Fibroblast of lung (primary cell): ENCODE measurements at places on chromosomes 1 and 21. TPM values are rescaled to one million over a fixed set of nuclear protein-coding genes. Genes with fewer than 3 reads are reported as not detected.

The SHE gene
- under 0.01 TPM in 1 of 2 replicates, not detected in the other for total RNA-seq

The COL9A2 gene
- 2.1 and 2.8 TPM in 2 replicates for total RNA-seq

- DNase-seq: no peak
These were observed 42.0 kb upstream of the MTF1 start for GRCh38 chr1:37901191-37901892.

- peak; percentile 96 for DNase-seq
These were observed 35.4 kb downstream of the WNT2B start for GRCh38 chr1:112544011-112544688.

The KAZN gene
- total RNA-seq: 4.6 and 5.0 TPM in 2 replicates

The ACTL8 gene
- not detected in 2 replicates for total RNA-seq

GRCh38 chr1:31318146-31318545, 21.3 kb downstream of the ZCCHC17 start:
- DNase-seq: no peak

- DNase-seq: no peak
These were observed 72.9 kb upstream of the SLC2A1 start for GRCh38 chr1:43031316-43032203.

DNA sequence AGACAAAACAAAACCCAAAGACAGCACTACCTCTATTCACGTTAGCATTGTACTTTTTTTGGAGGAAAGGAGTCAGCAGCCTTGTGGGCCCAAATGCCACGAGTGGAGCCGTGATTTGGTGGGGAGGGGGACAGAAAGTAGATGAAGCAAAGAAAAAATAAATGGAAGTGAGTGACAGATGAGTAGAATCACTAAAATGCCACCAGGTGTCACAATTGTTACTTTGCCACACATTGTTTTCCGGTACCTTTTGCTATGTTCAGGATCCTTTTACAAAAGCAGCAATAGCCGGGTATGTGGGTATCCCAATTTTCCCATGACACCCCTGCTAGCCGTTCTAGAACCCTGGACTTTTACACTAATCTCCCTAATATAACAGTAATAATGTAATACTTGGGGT, 85.0 kb upstream of the AK4 start:
- DNase-seq: no peak

DNA sequence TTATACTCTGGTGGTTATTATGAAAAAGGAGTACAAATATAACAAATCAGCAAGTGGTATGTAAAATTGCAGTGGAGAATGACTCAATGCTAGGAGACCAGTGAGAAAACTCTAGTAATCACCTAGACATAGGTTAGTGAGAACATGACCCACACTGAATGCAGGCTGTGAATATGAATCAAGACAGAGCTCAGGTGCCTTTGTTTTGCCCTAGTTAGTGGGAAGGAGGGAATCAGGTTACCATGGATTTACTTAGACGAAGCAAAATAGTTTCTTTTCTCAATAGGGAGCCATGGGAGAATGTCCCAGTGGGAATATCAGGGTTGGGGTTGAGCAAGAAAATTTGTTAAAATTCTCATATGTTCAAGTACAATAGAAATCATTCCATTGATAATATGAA, 10.6 kb upstream of the GCLM start:
- DNase-seq: no peak

DNA sequence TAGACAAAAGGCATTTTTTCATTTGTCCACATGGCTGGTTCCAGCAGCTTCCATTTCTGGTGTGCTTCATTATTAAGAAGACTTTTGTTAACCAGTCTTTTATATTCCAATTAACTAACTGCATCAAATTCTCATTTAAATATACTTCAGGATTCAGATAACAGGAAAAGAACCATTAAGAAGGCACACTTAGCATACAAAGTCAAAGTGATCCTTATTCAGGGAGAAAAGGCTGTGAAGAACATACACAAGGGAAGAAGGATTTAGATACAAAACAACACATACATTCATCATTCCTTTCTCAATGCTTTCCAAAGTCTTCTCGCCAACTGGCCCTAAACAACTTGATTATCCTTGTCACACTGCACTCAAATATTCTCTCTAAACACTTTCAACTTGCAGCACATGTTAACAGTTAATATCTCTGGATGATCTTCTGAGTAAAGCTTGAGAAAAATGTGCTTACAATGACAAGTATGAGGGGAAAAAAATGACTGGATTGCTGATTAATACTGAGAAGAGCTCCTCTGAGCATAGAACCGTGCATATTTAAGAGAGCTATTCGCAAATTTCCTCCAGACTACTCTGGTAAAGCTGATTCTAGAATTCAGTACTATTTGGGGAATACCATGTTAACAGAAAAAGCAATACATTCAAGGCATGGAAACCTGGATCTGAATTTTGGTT, 225.2 kb upstream of the TNR start:
- no peak for DNase-seq

DNA sequence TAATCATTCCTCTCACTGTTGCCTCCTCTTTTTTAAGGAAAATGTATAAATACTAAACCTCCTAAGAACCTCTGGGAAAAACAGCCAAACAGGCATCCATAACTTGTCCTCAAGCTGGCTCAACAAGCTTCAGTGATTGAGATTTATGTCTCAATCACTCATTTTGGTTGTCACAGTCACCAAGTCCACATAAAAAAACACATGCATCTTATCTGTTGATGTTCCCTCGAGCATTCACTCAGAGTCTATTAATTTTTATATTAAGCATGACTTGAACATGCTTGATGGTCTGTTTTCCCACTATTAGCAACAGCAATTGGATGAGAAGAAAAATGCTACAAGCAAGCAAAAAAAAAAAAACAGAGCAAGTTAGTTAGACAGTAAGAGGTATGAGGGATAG, 254.3 kb downstream of the RGS7 start:
- DNase-seq: no peak
